HFFc6 (cell line): ENCODE measurements at places on chromosomes 5 and 9.

DNA sequence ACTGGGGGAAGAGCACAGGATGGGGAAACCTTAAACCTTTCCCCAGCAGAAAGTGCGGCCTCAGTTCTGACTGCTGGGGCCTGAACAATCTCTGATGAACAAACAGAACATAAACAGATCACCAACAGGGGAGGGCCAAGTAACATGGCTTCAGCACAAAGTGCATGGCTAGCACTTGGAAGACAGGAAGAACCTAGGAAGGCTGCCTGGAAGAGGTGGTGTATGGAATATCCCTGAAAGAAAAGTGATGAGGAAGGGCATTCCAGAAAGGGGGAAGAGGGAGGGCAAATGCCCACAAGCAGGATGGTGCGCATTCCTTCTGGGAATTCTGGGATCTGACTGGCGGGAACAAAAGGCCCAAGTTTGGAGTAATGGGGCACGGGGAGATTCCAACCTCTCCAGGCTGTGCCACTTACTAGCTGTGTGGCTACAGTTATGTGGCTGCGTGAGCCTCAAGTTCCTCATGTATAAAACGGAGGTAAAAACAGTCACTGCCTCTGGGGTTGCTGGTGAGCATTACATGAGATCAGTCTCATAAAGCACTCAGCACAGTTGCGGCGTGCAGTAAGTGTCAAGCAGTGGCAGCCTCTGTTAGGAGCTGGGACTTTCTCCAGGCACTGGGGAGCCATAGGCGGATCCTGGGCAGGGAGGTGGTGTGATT is 1.6 kb downstream of the PDGFRB start:
- H3K4me3 ChIP-seq: peak overlapping the region; percentile 94
- peak; percentile 85 for DNase-seq
- H3K27me3 ChIP-seq: peaks cover 5% of the 10 kb centered on the region; the same call in 1 of the 2 replicates
- H3K27ac ChIP-seq: peak overlapping the region; percentile 85

GRCh38 chr9:20376731-20377375 is 245.4 kb downstream of the MLLT3 start:
- H3K27me3 ChIP-seq: no peaks in the 10 kb centered on the region
- H3K27ac ChIP-seq: no peak overlapping the region
- no peaks in the 10 kb centered on the region for H3K36me3 ChIP-seq
- H3K4me3 ChIP-seq: no peak overlapping the region

- no peaks in the 10 kb centered on the region for H3K4me1 ChIP-seq
- no peak for DNase-seq
- H3K27me3 ChIP-seq: no peaks in the 10 kb centered on the region
- no peak overlapping the region for H3K27ac ChIP-seq
- H3K36me3 ChIP-seq: no peaks in the 10 kb centered on the region
- no peak overlapping the region for H3K4me3 ChIP-seq
Measured at GRCh38 chr5:160674901-160675300, 177.1 kb downstream of the ATP10B start.

DNA sequence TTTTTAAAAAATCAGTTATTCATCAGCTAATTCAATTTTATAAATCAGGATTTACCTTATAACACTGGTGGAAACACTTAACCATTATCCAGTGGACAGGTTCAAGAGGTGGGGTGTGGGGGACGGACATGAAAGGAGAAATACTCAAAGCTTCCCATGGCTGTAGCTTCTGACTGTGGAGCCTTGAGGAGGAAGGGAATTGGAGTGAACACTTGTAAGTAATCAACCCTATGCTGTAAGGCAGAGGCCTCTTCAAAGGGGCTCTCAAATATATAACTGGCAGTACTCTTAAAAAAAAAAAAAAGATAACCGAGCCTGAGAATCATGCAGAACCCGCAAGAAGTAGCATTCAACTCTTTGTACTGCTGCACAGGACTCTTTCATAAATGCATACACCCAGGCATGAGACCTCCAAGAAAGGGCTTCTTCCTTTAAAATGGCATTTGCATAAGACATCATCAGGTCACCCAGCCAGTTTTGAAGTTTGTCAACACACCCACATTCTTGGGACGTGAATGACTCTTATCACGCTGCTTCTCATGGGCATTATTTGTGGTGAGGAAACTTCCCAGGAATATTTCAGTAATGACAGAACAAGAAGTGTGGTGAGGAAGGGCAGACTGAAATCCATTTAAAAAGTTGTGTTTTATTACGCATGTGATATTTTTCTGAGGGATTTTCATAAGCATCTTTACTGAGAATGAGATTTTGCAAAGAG is 8.1 kb downstream of the OSMR start:
- H3K27ac ChIP-seq: peak overlapping the region; percentile 90
- no peaks in the 10 kb centered on the region; the same call in 1 of the 2 replicates for H3K27me3 ChIP-seq
- peak; percentile 94 for DNase-seq
- H3K4me3 ChIP-seq: peak overlapping the region; percentile 72
- H3K4me1 ChIP-seq: peaks cover 64% of the 10 kb centered on the region

- no peak overlapping the region for H3K27ac ChIP-seq
- H3K4me3 ChIP-seq: no peak overlapping the region
- no peaks in the 10 kb centered on the region for H3K4me1 ChIP-seq
- no peak for DNase-seq
- H3K36me3 ChIP-seq: no peaks in the 10 kb centered on the region
Measured at GRCh38 chr5:118290204-118290603, 698.1 kb downstream of the DTWD2 start.

GRCh38 chr9:10661994-10662393 is 49.2 kb upstream of the PTPRD start:
- H3K4me1 ChIP-seq: no peaks in the 10 kb centered on the region
- no peak overlapping the region for H3K27ac ChIP-seq
- H3K4me3 ChIP-seq: no peak overlapping the region
- H3K36me3 ChIP-seq: no peaks in the 10 kb centered on the region

- peaks cover 10% of the 10 kb centered on the region for H3K4me1 ChIP-seq
- no peak overlapping the region for H3K27ac ChIP-seq
- H3K27me3 ChIP-seq: peaks cover 38% of the 10 kb centered on the region
- DNase-seq: no peak
- H3K4me3 ChIP-seq: no peak overlapping the region
- H3K36me3 ChIP-seq: no peaks in the 10 kb centered on the region
Measured at GRCh38 chr5:115179030-115179393, 9.3 kb upstream of the TRIM36 start.

GRCh38 chr5:156595132-156595787 is 254.8 kb upstream of the PPP1R2B start:
- H3K27ac ChIP-seq: no peak overlapping the region
- DNase-seq: no peak
- no peak overlapping the region for H3K4me3 ChIP-seq
- no peaks in the 10 kb centered on the region for H3K27me3 ChIP-seq
- peaks cover 5% of the 10 kb centered on the region for H3K36me3 ChIP-seq
